ENCODE measurements at places on chromosomes 4 and X.

- DNase-seq: no peak
Measured at GRCh38 chrX:45986971-45987370, 558.2 kb downstream of the ZNF674 start.

DNA sequence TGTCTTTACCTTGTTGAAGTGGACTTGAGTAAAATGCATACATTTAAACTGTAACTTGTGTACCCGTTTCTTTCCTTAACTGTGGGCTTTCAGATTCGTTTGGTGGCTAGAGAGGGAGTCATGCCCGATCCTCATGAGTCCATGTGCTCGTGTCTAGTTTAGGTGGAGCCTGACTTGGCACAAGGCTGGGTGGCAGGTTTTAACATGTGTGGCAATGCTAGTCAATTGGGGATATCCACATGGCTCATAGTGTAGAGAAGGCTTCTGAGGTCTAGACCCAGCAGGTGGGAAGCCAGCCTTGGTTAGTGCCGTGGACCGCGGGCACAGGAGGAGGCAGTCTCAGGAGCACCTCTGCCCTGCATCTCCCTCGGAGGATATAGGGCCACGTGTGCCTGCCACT lies 48.5 kb upstream of the CLCN4 start:
- no peak for DNase-seq

- DNase-seq: no peak
Measured at GRCh38 chr4:148239494-148239985, 202.7 kb downstream of the NR3C2 start.

- DNase-seq: no peak
Measured at GRCh38 chr4:121951521-121952110, at the start of gene TRPC3. Gene TRPC3 (minus strand): TSS chr4:121952060. CDS start chr4:121951680, 380 bp downstream.

- DNase-seq: no peak
Measured at GRCh38 chr4:57945298-57945697, 835.1 kb upstream of the IGFBP7 start.

DNA sequence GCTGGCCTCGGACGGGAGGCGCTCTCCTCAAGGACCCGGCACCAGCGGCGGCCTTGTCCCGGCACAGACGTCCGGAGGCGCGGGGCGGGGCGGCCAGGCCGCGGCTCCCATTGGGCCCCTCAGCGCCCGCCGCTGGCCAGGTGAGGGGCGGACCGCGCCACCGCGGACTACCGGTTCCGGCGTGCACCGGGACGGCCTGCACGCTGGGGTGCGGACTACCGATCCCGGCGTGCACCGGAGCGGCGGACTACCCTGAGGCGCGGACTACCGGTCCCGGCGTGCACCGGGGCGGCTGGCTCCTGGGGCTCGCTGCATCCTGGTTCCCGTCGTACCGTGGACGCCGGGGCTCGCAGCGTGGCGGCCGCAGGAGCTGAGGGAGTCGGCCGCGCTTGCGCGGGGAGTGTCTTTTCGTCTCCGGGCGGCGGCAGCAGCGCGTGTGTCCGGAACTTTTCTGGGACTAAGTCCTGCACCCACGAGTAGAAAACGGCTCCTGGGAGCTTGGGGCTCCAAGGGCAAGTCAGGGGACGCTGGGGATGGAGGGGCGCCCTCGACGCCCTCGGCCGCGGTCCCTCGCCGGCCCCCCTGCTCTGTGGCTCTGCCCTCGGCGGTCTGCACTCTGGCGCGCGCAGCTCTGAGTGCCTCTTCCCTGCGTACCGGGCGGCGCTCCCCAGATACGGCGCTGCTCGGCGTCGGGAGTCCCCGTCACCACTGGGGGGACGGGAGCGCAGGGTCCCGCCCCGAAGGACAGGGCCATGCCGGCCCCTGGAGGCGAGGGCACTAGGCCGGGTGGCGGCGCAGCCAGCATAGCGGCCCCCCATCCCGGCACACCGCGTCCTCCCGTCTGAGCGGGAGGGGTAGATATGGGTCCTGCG lies at the start of gene LETM1:
LETM1 (minus strand) TSS at position 86 of the 872 bp plus-strand sequence. CDS start 206 bp downstream, outside the sequence.
- peak; percentile 89 for DNase-seq

DNA sequence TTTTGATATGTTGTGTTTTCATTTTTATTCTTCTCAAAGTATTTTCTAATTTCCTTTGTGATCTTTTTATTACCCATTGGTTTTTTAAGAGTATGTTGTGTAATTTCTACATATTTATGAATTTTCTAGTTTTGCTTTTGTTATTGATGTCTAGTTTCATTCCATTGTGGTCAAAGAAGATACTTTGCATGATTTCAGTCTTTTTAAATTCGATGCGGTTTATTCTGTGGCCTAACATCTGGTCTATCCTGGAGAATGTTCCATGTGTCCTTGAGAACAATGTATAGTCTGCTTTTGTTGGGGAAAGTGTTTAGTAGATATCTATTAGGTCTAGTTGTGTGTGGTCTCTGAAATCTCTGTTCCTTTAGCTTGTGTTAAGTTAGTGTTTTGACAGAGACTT lies 46.2 kb downstream of the PPEF1 start:
- no peak for DNase-seq
